Activated T-helper 2 cell treated with anti-CD3 and anti-CD28 coated beads, Interferon-gamma antibody, Interleukin-2, Interleukin-4, amounts not matched to agents 10 μg/mL and 5 μg/mL and 100 μg/mL, durations not matched to agents 14 hours and 24 hours and 36 hours (primary cell): ENCODE measurements at places on chromosomes 6 and 20.

DNA sequence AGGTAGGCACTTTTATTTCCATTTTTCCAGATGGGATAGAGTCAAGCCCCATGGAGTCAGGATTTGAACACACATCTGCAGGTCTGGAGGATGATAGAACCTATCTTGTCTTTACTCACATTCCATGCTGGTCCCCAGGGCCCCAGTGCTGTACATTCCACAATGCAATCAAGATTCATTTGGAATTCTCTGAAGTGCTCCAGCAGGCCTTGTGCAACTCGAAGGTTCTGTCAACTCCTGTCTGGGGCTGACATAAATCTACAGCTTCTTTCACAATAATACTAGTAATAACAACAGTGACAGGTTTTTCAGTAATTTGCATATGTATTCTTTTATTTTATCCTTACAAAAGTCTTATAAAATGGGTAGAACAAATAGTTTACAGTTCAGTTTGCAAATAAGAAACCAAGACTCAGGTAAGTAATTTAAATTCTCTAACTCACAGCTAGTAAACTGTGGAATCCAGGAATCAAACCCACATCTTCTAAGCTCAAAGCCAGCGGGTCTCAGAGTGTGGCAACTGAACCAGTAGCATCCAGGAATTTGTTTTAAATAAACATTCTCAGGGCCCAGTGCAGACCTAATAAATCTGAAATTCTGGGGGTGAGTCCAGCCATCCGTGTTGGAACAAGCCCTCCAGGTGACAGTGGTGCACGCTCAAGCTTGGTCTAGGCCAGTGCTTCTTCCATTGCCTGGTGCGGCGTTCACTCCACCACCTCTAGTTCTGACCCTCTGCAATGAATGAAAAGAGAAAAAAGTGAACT is 137.0 kb upstream of the TNFAIP3 start:
- no peak for DNase-seq

GRCh38 chr20:38970302-38970701 is 8.2 kb downstream of the DHX35 start:
- no peak for DNase-seq

DNA sequence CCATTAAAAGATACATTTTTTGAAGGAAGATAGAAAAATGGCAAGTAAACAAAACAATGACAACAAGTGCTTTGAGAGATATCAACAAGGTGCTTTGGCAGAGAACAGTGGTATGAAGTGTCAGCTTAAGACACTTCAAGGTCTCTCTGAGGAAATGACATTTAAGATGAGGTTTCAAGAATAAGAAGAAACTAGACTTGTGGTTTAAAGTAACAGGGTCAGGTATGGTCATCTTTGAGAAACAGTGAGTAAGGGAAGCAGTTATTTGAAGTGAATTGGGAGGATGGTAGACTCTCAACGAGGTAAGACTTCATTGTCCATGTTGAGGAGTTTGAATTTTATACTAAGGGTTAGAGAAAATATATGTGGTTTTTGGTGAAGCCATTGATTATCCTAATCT is 77.8 kb downstream of the SYCP2L start:
- DNase-seq: no peak

DNA sequence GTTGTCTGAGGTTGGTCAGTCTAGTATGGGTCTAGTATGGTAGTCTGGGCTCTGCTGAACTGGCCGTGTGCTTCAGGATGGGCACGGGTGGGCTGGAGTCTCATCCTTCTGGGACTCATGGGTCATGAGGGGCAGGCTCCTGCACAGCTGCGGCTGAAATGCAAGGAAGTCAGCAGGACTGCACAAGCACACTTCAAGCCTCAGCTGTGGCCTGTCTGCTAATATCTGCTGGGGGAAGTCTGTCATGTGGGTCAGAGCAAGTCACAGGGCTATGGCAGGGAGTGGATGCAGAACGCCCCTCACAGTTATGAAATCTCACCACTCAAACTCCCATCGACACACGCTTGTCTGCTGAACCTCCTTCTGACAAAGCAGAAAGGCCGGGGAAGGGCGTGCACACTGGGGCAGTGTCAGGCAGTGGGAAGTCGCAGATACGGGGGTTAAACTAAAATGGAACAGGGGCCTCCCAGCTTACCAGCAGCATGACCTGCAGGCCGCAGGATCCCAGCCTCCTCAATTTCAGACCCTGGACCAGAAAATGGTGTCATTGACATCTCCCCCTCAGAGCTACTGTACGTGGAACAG is 229.5 kb downstream of the SMOC2 start:
- DNase-seq: no peak

- DNase-seq: no peak
These were observed 8.7 kb downstream of the TFAP2D start for GRCh38 chr6:50721978-50722377.

- no peak for DNase-seq
These were observed 49.2 kb downstream of the TGM2 start for GRCh38 chr20:38115896-38116295.

- DNase-seq: no peak
These were observed 32.7 kb upstream of the SLC22A1 start for GRCh38 chr6:160088784-160089533.

GRCh38 chr6:152896923-152897322 is 85.9 kb downstream of the FBXO5 start:
- no peak for DNase-seq

DNA sequence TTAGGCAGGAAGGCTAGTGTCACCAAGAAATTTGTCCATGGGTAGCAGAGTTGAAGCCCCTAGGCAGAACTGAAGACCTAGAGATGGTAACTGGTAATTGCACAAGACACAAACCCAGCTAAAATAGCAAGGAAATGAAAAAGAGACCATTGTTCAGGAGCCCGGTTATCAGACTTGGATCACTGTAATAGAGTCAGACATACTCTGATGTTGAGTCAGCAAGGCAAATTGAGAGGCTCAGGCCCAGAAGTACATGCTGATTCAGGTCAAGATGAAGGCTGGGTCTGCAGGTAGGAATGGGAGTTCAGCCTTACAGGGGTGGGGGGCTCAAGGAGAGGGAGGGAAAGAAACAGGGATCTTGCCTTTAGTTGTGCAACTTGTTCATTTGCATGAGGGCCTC is 6.5 kb upstream of the TMEM242 start:
- DNase-seq: no peak

DNA sequence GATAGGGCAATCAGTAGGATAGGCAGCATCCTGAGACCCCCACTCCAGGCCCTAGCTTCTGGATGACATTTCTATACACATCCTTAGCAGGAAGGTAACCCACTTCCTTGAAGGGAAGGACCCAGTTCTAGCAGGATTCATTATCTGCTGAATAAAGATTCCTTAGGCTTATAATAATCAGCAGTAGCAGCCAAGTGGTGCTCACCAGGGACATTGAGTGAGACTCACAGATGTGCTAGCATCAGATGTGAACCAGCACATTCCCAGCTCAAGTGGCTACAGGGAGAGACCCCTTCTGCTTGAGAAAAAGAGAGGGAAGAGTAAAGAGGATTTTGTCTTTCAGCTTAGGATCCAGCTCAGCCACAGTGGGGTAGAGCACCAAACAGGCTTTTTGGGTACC is 244.8 kb upstream of the UFL1 start:
- no peak for DNase-seq

DNA sequence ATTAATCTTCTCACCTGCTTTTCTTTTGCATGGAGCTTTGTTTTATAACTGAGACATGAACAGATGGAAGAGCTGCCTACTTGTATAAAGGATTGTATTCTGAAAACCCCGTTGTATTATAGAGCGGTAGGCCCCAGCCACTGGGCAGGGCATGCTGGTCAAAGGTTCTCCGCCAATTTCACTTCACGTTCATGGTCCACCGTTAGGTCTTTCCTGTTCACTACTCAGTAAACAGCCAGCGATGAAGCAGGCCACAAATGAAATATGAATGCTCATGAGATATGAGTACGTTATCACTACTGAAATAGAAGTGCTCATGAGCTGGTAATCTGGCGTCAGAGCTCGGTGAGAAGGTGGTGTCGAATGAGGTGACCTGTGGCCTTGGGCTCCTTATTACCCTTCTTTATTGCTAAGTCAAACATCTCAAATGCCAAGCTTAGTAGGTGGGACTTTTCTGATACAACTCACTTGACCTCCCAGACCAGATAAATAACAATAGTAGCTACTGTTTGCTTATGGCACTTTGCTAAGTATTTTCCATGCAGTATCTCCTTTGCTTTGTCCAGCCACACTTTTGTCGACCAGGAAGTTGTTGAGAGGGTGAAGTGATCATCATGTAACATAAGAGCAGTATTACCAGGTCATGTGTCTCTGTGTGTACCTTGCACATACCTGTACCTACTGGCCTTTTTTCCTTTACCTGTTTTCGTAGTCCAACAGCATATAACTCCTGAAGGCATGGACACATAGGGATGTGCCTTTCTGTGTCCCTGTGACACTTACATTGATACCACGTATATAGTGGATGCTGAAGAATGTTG is 16.7 kb downstream of the EDN3 start:
- DNase-seq: no peak
